CD4-positive, alpha-beta T cell (primary cell): ENCODE measurements at places on chromosomes 2 and 18. TPM values are rescaled to one million over a fixed set of nuclear protein-coding genes. Genes with fewer than 3 reads are reported as not detected.

Gene ASB3
- 31.0 TPM for total RNA-seq

Gene CD8A
- 1.3 TPM for total RNA-seq

Gene SERPINB5
- not detected for total RNA-seq

Gene CRYGB
- total RNA-seq, result not detected

Gene GKN2
- not detected for total RNA-seq

Gene RESP18
- total RNA-seq, result not detected

DNA sequence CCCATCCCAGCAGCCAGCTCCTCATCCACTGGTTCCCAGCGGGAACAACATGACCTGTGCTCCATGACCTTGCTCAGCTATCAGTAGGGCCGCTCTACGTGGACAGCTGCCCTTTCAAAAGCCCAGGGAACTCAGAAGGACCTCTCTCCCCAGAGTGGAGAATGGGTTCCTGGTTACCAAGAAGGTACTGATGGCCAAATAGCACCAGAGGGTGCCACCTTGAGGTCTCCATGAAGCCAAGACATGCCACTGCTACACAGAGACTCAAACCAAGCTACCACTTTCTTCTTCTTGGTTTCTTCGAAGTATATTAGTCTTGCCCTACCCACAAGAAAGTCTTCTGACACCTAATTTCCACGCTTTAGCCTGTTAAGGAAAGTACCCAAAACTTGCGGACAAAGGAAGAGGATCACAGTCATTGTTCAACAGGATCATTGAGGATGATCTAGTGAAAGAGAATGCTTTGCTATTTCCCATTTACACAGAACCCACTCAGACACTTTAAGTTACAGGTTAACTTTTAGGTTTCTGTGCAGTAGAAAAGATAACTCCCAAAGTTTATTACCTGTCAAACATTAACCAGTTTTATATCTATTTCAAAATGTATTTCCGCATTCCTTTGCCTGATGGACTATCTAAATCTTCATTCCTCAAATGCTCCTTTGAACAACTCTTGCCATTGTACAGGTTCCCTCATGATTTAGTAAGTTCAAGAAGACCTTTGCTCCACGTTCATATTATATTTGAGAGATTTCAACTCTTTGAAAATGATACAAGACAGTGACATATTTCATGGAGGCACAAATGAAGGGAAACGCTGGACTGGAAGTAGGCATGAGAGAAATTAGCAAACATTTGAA is 102.2 kb downstream of the ALPK2 start:
- no peaks in the 10 kb centered on the region for H3K36me3 ChIP-seq
- H3K27ac ChIP-seq, result no peak overlapping the region
- peaks cover 5% of the 10 kb centered on the region for H3K27me3 ChIP-seq
- no peak for DNase-seq
- peaks cover 4% of the 10 kb centered on the region for H3K4me1 ChIP-seq

DNA sequence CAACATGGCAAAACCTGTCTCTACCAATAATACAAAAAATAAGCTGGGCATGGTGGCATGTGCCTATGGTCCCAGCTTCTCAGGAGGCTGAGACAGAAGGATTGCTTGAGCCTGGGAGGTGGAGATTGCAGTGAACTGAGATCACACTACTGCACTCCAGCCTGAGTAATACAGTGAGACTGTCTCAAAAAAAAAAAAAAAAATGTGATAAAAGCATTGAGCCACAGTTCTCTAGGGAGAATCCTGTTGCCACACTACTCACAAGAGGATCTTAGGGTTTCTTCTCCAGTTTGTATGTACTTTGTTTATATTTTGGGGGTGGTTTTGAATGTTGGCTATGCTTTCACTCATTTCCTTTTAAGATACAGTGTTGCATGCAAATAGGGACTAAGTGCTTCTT is 62.0 kb downstream of the TMEM185B start:
- no peaks in the 10 kb centered on the region for H3K27me3 ChIP-seq
- H3K36me3 ChIP-seq, result no peaks in the 10 kb centered on the region
- no peaks in the 10 kb centered on the region for H3K4me1 ChIP-seq
- H3K27ac ChIP-seq, result no peak overlapping the region
- DNase-seq, result no peak

GRCh38 chr2:9950521-9951271 is 797 bp upstream of the GRHL1 start:
- H3K27ac ChIP-seq, result no peak overlapping the region
- H3K4me3 ChIP-seq, result peak overlapping the region; percentile 49
- no peak for DNase-seq

- no peaks in the 10 kb centered on the region for H3K27me3 ChIP-seq
- no peak for DNase-seq
These were observed 6.0 kb downstream of the ANKRD44 start for GRCh38 chr2:197304556-197305011.

DNA sequence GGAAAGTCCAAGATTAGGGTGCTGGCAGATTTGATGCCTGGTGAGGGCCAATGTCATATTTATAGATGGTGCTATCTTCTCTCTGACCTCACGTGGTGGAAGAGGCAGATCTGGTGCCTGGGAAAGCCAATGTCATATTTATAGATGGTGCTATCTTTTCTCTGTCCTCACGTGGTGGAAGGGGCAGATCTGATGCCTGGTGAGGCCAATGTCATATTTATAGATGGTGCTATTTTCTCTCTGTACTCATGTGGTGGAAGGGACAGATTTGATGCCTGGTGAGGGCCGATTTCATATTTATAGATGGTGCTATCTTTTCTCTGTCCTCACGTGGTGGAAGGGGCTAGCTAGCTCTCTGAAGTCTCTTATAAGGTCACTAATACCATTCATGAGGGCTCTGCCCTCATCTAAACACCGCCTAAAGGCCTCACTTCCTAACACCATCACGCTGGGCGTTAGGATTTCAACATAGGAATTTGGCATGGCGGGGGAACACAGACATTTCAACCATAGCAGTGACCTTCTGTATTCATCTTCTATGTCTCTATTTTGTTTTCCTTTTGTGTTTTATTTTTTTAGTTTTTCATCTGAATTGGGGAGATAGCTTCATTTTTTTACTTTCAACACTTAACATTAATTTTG is 278.4 kb downstream of the SPAG16 start:
- H3K4me3 ChIP-seq, result no peak overlapping the region
- H3K36me3 ChIP-seq, result no peaks in the 10 kb centered on the region

DNA sequence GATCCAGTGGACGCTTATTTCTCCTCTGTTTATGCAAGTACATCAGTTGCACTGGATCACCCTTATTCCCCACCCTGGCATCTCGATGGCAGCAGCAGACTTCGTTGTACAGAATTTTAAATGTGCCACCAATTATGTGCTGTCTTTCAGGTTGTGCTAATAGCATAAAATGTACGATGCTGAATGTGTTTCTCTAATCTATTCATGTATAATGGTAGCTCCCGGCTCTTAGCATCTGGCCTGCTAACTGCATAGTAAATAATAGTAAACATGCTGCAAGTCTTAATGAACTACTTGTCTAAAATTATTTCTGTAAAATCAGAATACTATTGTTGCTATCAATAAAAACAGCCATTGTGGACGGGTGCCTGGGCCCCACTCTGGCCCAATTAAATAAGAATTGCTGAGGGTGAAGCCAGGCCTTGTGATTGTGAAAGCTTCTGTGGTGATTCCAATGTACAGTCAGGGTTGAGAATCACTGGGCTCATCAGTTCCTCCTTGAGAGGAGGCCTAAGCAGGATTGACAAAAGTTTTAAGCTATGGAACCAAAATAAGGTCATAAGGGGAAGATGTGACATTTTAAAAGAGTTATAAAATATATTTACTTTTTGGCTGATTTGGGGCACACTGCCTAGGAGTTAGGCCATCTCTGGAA is 14.4 kb upstream of the MYO3B start:
- H3K4me1 ChIP-seq, result no peaks in the 10 kb centered on the region
- no peak for DNase-seq
- no peaks in the 10 kb centered on the region for H3K27me3 ChIP-seq
- H3K27ac ChIP-seq, result no peak overlapping the region
- H3K36me3 ChIP-seq, result no peaks in the 10 kb centered on the region

DNA sequence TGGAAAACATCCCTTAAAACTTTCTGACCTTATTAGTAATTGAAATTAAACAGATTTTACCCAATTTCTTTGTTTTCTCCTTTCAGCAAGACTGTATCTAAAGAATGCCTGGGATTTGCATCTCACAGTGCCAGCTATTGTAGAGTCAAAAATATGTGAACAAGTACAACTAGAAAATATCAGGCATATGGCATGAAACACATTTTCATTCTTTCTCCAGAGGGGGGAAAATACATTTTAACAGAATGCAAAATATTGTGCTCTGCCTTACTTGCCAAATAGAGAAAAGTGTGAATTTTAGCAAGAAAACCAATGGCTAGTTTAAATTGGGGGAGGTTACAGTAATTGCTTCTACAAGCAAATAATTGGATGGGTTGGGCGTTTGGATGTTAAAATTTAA is 366.6 kb upstream of the FIGN start:
- DNase-seq, result no peak
- no peak overlapping the region for H3K4me3 ChIP-seq
- no peak overlapping the region for H3K27ac ChIP-seq
- H3K36me3 ChIP-seq, result no peaks in the 10 kb centered on the region
- H3K27me3 ChIP-seq, result no peaks in the 10 kb centered on the region
- H3K4me1 ChIP-seq, result no peaks in the 10 kb centered on the region

- no peak overlapping the region for H3K27ac ChIP-seq
- no peaks in the 10 kb centered on the region for H3K36me3 ChIP-seq
- H3K4me1 ChIP-seq, result no peaks in the 10 kb centered on the region
- no peaks in the 10 kb centered on the region for H3K27me3 ChIP-seq
- DNase-seq, result no peak
- H3K4me3 ChIP-seq, result no peak overlapping the region
These were observed 98.8 kb upstream of the MMADHC start for GRCh38 chr2:149686136-149687051.

GRCh38 chr18:59691996-59692395 is 5.2 kb downstream of the CCBE1 start:
- H3K4me3 ChIP-seq, result no peak overlapping the region
- peaks cover 3% of the 10 kb centered on the region for H3K4me1 ChIP-seq
- no peaks in the 10 kb centered on the region for H3K36me3 ChIP-seq

DNA sequence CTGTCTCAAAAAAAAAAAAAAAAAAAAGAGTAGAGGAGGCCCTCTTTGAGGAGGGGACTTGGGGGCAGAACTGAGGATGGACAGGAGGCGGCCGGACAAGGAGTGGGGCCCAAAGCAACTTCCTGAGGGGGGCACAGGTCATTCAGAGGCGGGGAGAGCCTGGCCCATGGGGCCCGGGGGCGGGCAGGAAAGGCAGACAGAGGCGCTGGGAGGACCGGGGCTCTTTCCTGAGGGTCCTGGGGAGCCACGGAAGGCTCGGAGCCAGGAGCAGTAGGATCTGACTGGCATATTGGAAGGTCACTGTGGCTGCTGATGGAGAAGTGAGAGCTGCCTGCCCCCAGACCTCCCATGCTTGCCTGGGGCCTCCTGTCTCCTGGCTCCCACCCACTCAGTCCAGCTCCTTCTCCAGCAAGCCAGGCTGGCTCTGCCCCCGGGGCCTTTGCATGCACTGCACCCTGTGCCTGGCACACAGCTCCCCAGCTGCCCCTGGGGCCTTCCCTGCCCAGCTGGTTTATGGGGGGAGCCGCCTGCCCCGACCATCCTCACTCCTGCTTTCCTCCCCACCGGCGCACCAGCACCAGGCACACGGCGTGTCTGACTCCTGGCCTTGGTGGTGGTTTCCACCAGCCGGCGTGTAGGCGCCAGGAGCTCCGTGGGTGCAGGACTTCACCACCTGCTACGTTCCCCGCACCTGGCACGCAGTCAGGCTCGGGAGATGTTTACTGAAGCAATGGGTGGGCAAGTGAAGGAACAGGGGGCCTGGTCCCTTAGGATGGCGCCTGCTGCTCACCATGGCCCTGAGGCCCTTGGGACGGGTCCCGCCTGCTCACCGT is 5.6 kb downstream of the ESPNL start:
- H3K4me1 ChIP-seq, result peaks cover 5% of the 10 kb centered on the region
- H3K4me3 ChIP-seq, result no peak overlapping the region
- no peak for DNase-seq
- H3K27me3 ChIP-seq, result no peaks in the 10 kb centered on the region
- no peaks in the 10 kb centered on the region for H3K36me3 ChIP-seq
- H3K27ac ChIP-seq, result no peak overlapping the region

- no peak for DNase-seq
- no peak overlapping the region for H3K4me3 ChIP-seq
- no peaks in the 10 kb centered on the region for H3K27me3 ChIP-seq
- H3K36me3 ChIP-seq, result no peaks in the 10 kb centered on the region
- no peak overlapping the region for H3K27ac ChIP-seq
These were observed 38.0 kb downstream of the BMP10 start for GRCh38 chr2:68833162-68833561.

GRCh38 chr2:123463886-123464285 is 561.2 kb upstream of the CNTNAP5 start:
- DNase-seq, result no peak
- no peak overlapping the region for H3K27ac ChIP-seq
- H3K36me3 ChIP-seq, result no peaks in the 10 kb centered on the region
- H3K4me3 ChIP-seq, result no peak overlapping the region
- no peaks in the 10 kb centered on the region for H3K4me1 ChIP-seq

- H3K36me3 ChIP-seq, result peaks cover 22% of the 10 kb centered on the region
- no peak for DNase-seq
- H3K4me3 ChIP-seq, result peak overlapping the region; percentile 79
- peaks cover 27% of the 10 kb centered on the region for H3K4me1 ChIP-seq
These were observed 874 bp downstream of the NDUFAF7 start for GRCh38 chr2:37232131-37232933.

- no peaks in the 10 kb centered on the region for H3K36me3 ChIP-seq
- no peaks in the 10 kb centered on the region for H3K4me1 ChIP-seq
- DNase-seq, result no peak
These were observed 68.2 kb upstream of the SLC35G4 start for GRCh38 chr18:11541179-11541578.

DNA sequence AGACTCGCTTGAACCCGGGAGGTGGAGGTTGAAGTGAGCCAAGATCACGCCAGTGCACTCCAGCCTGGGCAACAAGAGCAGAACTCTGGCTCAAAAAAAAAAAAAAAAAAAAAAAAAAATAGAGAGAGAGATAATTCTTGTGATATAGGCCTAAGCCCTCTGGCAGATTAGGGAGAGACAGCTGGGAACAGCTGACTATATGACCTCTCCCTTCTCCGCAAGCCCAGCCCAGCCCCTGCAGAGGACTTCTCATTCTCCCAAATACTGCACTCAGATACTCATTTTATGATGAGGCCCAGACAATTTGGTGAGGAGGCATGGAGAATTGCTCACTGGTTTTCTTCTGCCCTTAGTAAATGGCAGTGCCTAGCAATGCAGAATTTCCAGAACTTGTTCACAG is 262.0 kb downstream of the HAUS1 start:
- H3K36me3 ChIP-seq, result no peaks in the 10 kb centered on the region
- DNase-seq, result no peak
- H3K27me3 ChIP-seq, result no peaks in the 10 kb centered on the region

DNA sequence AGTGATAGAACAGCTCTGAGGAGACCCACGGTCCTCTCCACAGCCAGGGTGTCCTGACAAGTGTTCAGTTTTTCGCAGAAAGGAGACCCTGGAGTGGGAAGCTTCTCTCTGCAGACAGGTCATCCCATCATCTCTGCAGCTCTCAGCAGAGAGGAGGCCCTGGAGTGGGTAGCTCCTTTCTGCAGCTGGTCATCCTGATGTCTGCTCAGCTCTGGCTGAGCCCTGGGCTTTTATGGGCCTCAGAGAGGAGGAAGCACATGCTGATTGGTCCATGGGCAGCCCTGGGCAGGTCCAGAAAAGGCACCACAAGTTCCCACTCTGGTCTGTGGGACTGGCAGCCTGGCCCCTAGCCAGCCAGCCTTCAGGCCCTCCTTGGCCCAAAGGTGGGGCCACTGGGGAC is 72.3 kb upstream of the ST3GAL5 start:
- H3K27ac ChIP-seq, result no peak overlapping the region
- no peaks in the 10 kb centered on the region for H3K36me3 ChIP-seq
- DNase-seq, result no peak
- H3K27me3 ChIP-seq, result no peaks in the 10 kb centered on the region
- H3K4me1 ChIP-seq, result peaks cover 12% of the 10 kb centered on the region
